ENCODE measurements at places on chromosomes 1 and 21.

GRCh38 chr1:202697038-202697437 is 13.2 kb downstream of the SYT2 start:
- no peak for DNase-seq

GRCh38 chr1:19361611-19362147 is 49.6 kb downstream of the SLC66A1 start:
- DNase-seq: no peak

DNA sequence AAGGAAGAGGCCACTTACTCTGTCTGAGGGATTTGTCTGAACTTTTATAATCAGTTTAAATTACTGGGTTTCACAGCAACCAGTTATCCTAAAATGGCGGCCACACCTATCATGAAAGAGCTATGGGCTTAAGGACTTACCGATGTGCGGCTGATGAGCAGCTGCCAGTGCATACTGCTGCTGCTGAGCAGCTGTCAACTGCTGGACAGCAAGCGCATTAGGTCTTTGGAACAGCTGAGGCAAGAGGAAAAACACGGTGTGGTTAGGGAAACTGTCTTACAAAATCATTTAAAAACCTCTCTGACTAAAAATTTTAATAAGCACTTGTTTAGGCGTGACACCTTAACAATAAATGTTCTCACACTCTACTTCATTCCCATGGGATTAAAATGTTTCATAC is 72.6 kb upstream of the SDC3 start:
- DNase-seq: no peak

GRCh38 chr21:45833414-45833813 is 148.2 kb upstream of the COL6A1 start:
- no peak for DNase-seq

GRCh38 chr21:20617130-20617529 is 381.1 kb upstream of the NCAM2 start:
- no peak for DNase-seq

GRCh38 chr1:228781161-228781808 is 46.0 kb downstream of the RHOU start:
- no peak for DNase-seq

DNA sequence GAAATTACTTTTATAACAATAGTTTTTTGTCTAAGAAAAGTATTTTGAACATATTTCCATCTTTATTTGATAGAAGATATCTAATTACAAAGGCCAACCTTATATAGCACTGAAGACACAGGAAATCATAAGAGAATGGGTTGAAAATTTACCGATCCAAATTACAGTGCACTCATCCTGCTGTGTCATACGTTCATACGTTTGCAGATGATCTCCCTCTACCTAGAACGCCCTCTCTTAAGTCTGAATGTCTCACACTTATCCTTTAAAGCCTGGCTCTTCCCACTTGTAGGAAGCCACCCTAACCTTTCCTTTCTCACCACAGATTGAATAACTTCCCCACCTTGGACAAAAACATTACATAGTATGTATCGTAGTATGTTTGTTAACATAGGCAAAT is 9.3 kb downstream of the ASH1L start:
- DNase-seq: no peak

- DNase-seq: no peak
Measured at GRCh38 chr21:35905096-35905962, 155.0 kb downstream of the SETD4 start.

- DNase-seq: no peak
Measured at GRCh38 chr21:27023186-27023585, 56.3 kb upstream of the ADAMTS5 start.

DNA sequence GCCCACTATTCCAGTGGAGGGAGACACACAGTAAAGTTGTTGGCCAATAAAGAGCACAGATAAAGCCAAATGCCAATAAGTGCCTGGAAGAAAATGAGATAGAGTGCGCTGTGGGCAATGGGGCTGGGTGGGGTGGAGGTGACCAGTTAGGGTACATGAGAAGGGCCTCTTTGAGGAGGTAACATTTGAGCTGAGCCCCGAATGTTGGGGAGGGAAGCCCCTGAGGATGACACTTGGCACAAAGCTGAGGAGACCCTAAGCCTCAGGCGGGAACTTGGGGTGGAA is 979 bp downstream of the S100A9 start:
- DNase-seq: no peak

DNA sequence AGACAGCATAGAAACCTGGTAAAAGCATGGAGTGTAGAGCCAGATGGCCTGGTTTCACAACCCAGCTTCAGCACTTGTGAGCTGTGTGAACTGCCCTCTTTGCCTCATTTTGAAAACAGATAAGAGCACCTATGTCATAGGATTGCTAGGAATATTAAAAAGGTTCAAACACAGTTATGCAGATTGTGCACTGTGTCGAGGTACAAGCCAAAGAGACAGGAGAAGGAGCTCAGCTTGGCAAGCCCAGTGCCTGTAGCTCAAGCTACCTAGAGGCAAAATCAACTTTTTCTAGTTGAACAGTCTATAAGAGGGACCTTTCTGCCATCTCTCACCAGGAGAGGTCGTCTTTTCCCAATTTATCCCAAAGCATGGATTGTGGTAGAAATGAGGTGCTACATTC is 5.0 kb downstream of the CHODL start:
- no peak for DNase-seq

- peak; percentile 82 for DNase-seq
Measured at GRCh38 chr1:221203224-221204054, 324.2 kb downstream of the HLX start.

- DNase-seq: no peak
Measured at GRCh38 chr1:155261493-155261851, 688 bp downstream of the SCAMP3 start.

- DNase-seq: no peak
Measured at GRCh38 chr1:209250861-209251636, 332.5 kb upstream of the CAMK1G start.

- DNase-seq: no peak
Measured at GRCh38 chr21:38258521-38259485, 2.0 kb downstream of the KCNJ15 start.

DNA sequence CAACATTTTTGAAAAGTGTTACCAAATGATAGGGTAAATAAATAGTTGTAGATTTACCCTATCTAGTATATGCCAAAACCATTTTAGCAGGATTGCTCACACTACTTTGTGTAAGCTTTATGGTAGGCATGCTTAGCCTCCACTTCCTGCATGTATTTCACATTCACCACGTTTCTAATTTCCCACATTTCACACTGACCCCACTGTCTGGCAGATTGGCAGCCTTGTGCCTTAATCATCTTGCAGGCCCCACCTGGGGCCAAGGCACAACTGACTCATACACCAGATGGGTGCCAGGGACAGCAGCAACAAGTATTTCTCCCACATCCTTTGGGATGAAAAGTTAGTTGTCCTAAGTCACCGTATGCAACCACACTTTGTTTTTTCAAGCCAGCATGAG is 21.2 kb upstream of the CENPF start:
- DNase-seq: no peak

DNA sequence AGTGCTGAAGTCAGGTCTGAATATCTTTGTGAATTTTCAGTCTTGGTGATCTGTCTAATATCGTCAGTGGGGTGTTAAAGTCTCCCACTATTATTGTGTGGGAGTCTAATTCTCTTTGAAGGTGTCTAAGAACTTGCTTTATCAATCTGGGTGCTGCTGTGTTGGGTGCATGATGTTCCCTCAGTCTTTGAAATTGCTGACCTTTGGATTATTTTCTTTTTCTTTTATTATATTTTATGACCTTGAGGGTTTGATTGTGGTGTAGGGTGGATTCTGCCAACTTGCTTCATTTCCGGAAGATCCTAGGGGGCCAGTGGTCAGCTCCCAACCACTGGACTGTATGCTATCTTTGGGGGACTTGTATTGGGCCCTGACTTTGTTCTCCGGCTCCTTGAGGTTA is 415.3 kb downstream of the USP25 start:
- DNase-seq: no peak

Data from NCI-H460 (cell line).